ENCODE measurements at places on chromosomes 16 and 17. TPM values are rescaled to one million over a fixed set of nuclear protein-coding genes. Genes with fewer than 3 reads are reported as not detected.
A peak's percentile ranks its signal among the peaks of the same experiment; 100 is the strongest.

SLC13A2 gene
- total RNA-seq: not detected

HS3ST6 gene
- total RNA-seq: not detected

SECTM1 gene
- 41.6 TPM for total RNA-seq

LRRC46 gene
- 0.35 TPM for total RNA-seq

TEKT5 gene
- total RNA-seq: not detected

SEZ6L2 gene
- total RNA-seq: 1.9 TPM

PTGES3L gene
- 41.2 TPM for total RNA-seq

- peaks cover 5% of the 10 kb centered on the region for H3K4me1 ChIP-seq
- no peak for DNase-seq
- H3K4me3 ChIP-seq: no peak overlapping the region
- no peak overlapping the region for H3K27ac ChIP-seq
- no peaks in the 10 kb centered on the region for H3K27me3 ChIP-seq
These were observed 12.7 kb downstream of the MMP2 start for GRCh38 chr16:55491691-55492090.

DNA sequence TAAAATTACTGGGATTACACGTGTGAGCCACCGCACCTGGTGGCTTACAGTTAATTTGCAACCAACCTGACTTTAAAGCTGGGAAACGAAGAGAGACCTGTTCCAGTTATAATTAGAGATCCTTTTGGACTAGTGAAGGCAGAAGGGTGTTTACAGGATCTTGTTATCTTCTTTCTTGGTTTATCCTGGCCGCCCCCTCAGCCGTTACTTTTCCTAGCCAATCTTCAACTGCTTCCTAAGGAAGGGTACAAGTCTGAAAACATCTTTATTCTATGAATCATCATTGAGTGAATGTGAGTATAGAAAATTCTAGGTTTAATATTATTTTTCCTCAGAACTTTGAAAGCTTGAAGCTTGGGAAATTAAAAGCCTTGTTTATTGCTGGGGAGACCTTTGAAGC lies 286.5 kb downstream of the SLC39A11 start:
- no peak for DNase-seq
- no peaks in the 10 kb centered on the region for H3K4me1 ChIP-seq
- H3K36me3 ChIP-seq: no peaks in the 10 kb centered on the region
- H3K27me3 ChIP-seq: no peaks in the 10 kb centered on the region
- no peak overlapping the region for H3K27ac ChIP-seq
- no peak overlapping the region for H3K4me3 ChIP-seq

GRCh38 chr17:54680410-54680809 lies 220.2 kb upstream of the TOM1L1 start:
- no peak for DNase-seq
- H3K4me3 ChIP-seq: no peak overlapping the region

- DNase-seq: no peak
- no peaks in the 10 kb centered on the region for H3K36me3 ChIP-seq
- H3K27me3 ChIP-seq: peaks cover 90% of the 10 kb centered on the region
- no peak overlapping the region for H3K4me3 ChIP-seq
These were observed 147.0 kb downstream of the ENGASE start for GRCh38 chr17:79221597-79221996.

DNA sequence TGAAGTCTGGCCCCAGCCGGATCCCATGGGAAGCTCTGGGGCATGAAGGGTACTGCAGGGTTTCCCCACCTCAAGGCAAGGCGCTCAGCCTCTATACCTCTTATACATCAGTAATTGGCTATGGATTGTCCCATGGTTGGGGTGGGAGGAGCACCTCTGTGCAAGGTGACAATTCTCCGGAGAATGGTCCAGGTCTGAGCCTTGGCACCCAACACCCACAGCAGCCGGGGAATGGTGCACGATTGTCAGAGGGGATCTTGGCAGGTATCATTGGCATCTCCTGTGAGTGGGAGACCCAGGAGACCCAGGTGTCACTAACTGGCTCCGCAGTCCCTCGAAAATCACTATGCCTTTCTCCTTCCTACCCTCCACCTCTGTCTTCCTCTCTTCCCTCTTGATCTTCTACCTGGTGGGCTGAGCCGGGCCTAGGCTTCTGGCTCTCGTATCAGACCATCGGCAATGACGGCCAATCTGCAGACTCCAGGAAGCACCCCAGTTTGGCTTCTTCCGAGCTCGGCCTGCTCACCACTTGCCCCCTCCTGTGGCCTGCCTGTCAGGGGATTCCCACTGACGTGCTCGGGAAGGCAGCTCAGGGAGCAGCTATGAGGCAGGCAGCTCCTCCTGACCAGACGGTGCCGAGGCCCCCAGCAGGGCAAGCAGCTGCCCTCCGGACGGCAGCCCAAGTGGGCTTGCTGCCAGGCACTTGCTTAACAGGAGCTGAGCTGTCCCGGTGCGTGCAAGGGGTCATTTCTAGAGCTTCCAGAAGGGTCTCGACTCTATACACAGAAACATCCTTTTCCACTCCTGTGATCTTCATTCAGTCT lies 10.0 kb upstream of the CALB2 start:
- no peak overlapping the region for H3K4me3 ChIP-seq
- peaks cover 4% of the 10 kb centered on the region for H3K27me3 ChIP-seq
- H3K4me1 ChIP-seq: no peaks in the 10 kb centered on the region

DNA sequence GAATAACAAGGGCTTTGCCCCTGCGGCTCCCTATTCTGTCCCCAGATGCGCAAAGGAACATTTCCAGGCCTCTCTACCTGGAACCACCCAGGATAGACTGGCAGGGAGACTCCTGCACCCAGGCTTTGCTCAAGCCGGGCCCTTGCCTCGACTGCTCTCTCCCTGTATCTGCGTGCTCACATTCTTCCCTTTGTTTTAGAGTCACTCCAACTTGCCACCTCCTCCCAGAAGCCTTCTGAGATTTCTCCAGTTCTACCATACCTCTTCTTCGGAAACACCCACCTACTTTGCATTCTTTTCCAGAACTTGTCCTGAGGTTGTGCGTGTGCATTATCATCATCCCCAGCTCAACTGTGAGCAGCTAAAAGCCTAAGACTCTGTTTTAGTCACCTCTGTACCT lies 3.0 kb downstream of the CES5A start:
- DNase-seq: no peak
- H3K27ac ChIP-seq: no peak overlapping the region
- H3K36me3 ChIP-seq: no peaks in the 10 kb centered on the region

- H3K36me3 ChIP-seq: peaks cover 6% of the 10 kb centered on the region
- H3K27ac ChIP-seq: peak overlapping the region; percentile 76
- DNase-seq: peak; percentile 55
- no peak overlapping the region for H3K4me3 ChIP-seq
- no peaks in the 10 kb centered on the region for H3K4me1 ChIP-seq
These were observed 5.1 kb downstream of the MVP start for GRCh38 chr16:29825145-29826044.

DNA sequence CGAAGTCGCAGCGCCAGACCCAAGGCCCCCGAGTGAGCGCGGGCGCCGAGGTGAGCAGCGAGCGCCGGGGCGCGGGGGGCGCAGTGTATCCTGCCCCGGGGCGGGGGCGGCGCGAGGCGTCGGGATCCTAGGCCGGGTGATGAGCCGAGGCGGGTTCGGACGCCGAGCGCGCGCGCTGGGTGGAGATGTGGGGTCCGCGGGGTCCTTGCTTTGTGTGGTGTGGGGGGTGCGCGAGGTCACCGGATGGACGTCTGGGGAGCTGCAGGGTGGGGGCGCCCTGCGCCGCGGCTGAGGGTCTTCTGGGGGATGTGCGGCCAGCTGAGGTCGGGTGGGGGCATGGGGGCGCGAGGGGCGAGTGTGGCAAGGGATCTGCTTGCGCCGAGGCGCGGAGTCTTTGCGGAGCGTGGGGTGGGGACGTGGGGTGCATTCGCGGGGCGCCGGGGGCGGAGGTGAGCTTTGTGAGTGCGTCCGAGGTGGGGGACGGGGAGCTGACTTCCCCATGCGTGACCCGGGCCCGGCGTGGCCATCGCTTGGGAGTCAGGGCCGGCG lies 560 bp downstream of the RAI1 start:
- peak overlapping the region; percentile 90 for H3K27ac ChIP-seq
- H3K27me3 ChIP-seq: no peaks in the 10 kb centered on the region
- H3K36me3 ChIP-seq: no peaks in the 10 kb centered on the region
- H3K4me1 ChIP-seq: peaks cover 38% of the 10 kb centered on the region
- peak; percentile 58 for DNase-seq
- peak overlapping the region; percentile 68 for H3K4me3 ChIP-seq

GRCh38 chr16:68416057-68417046 lies 32.0 kb downstream of the SMPD3 start:
- no peak for DNase-seq
- no peaks in the 10 kb centered on the region for H3K27me3 ChIP-seq
- H3K4me3 ChIP-seq: no peak overlapping the region
- no peak overlapping the region for H3K27ac ChIP-seq

DNA sequence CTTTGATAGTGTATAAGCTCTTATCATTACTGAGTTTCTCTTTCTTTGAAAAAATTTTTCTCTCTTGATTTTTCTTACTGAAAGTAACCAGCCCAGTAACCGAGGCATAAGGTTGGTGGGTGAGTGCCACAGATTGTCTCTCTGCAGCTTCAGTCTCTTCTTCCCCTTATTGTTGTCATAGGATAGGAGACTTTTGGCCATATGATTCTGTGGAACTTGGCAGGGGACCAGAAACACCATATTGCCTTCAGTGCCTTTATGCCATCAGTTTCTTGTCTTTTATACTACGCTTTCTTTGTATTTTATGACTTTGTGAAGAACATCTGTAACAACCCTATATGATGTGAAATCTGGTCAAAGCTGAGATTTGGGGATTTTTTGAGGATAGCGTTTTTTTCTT lies 341.6 kb upstream of the TBX2 start:
- H3K4me3 ChIP-seq: no peak overlapping the region
- no peaks in the 10 kb centered on the region for H3K27me3 ChIP-seq
- no peak overlapping the region for H3K27ac ChIP-seq
- no peaks in the 10 kb centered on the region for H3K4me1 ChIP-seq

DNA sequence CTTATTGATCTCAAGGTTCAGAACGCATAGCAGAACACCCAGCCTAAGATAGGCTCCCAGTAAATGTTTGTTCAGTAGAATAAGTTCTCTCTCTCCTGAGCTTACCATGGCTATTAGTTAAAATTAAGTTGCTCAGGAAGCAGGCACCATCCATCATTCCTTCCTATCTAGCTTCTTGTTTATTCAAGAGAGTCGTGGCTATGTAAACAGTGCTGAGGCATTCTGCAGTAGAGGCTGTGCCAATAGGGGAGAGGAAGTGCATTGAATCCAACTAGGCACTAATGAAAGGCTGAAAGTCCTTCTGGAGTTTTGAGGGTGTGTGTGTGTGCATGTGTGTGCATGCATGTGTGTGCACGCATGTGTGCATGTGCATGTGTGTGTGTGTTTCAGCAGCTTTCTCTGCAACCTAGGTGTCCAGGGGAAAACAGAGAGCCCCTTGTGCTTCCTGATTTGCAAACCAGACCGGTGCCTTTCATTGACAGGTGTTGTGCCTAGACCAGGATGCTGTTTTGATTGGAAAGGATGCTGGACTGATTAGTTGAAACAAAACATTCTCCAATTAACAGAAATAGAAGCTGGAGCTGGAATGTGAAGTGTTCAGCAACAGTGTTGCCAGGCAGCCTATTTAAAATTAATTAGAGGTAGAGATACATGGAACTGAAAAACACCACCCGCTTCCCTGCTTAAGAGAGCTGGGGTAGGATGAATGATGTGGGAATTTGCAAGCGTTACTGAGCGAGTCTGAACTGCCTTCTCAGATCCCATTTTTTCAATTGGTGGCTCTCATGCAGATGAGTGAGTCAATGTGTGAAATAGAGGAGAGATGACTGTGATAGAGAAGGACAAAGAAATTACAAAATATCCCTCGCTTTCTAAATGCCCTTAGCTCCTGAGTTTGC lies 103.3 kb upstream of the CLEC3A start:
- no peak overlapping the region for H3K27ac ChIP-seq
- DNase-seq: no peak
- peaks cover 13% of the 10 kb centered on the region for H3K4me1 ChIP-seq
- H3K4me3 ChIP-seq: no peak overlapping the region

GRCh38 chr17:62172492-62173291 lies 107.6 kb upstream of the MED13 start:
- H3K27me3 ChIP-seq: no peaks in the 10 kb centered on the region
- H3K4me1 ChIP-seq: no peaks in the 10 kb centered on the region
- no peaks in the 10 kb centered on the region for H3K36me3 ChIP-seq
- no peak for DNase-seq
- no peak overlapping the region for H3K4me3 ChIP-seq
- H3K27ac ChIP-seq: no peak overlapping the region

DNA sequence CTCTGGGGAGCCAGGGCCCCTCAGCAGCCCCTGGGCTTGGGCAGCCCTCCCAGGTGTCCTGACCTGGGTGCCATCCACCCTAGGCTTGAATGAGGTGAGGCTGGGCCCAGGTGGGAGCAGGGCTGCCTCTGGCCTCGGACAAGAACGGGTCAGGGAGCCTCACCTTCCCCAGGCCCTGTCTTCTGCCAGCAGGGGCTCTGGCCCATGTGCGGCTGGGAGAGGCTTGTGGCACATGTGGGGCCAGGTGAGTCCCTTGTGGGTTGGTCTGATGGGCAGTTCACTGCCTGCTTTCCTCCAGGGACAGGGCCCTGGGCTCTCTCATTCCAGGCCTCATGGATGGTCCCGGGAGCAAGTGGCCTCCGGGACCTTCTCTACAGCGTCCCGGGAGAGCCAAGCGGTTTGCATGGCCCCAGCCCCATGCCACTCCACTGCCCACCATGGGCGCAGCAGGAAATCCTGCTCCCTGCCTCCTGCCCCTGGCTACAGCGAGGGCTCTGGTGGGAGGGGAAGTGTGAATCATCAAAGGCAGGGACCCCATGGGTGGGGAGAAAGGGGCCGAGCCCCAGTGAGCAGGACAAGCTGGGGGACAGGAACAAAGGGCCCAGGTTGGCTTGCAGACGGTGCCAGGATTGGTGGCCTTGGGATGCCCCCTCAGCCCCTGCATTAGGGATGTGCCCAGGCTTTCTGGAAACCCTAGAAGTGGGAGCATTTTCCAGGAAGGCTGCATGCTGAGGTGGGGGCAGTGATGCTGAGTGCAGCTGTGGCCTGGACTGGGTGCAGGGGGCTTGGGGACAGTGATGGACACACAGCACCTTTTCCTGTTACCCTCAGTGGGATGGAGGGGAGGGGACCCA lies 12.2 kb downstream of the VASN start:
- peaks cover 23% of the 10 kb centered on the region for H3K36me3 ChIP-seq
- H3K4me1 ChIP-seq: peaks cover 32% of the 10 kb centered on the region
- H3K27ac ChIP-seq: no peak overlapping the region
- H3K27me3 ChIP-seq: no peaks in the 10 kb centered on the region
- no peak overlapping the region for H3K4me3 ChIP-seq

GRCh38 chr17:39270923-39271322 lies 45.2 kb upstream of the STAC2 start:
- no peak overlapping the region for H3K4me3 ChIP-seq
- H3K36me3 ChIP-seq: peaks cover 10% of the 10 kb centered on the region
- H3K27ac ChIP-seq: no peak overlapping the region
- no peaks in the 10 kb centered on the region for H3K4me1 ChIP-seq
